Astrocyte of the hippocampus (primary cell): ENCODE measurements at places on chromosomes 12 and 14.
A peak's percentile ranks its signal among the peaks of the same experiment; 100 is the strongest.

GRCh38 chr14:69493791-69494190 is 9.3 kb downstream of the PLEKHD1 start:
- DNase-seq = no peak

- DNase-seq = no peak
Observed at GRCh38 chr14:56081139-56081538, 37.1 kb upstream of the PELI2 start.

GRCh38 chr12:5568325-5568981 is 136.5 kb downstream of the NTF3 start:
- DNase-seq = peak; percentile 14

- no peak for DNase-seq
Observed at GRCh38 chr12:6161124-6161882, 36.8 kb upstream of the VWF start.

DNA sequence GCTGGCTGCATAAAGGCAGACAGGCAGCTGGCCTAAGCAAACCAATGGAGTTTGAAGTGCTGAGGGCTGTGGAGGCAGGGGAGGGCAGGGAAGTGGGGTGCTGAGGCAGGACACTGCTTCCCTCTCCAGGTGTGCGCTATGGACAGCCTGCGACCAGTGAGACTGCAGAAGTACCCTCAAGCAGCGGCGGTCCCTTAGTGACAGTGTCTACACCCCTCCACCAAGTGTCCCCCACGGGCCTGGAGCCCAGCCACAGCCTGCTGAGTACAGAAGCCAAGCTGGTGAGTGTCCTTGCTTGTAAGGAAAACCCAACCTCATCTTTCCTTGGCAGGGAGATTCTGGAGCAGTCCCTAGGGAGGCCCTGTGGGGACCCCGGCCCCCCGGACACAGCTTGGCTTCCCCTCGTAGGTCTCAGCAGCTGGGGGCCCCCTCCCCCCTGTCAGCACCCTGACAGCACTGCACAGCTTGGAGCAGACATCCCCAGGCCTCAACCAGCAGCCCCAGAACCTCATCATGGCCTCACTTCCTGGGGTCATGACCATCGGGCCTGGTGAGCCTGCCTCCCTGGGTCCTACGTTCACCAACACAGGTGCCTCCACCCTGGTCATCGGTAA is 17.9 kb downstream of the HNF1A start:
- no peak for DNase-seq

- DNase-seq = peak; percentile 65
Observed at GRCh38 chr14:71488703-71489191, 443.5 kb upstream of the RGS6 start.

- no peak for DNase-seq
Observed at GRCh38 chr14:23432102-23432925, 3.1 kb downstream of the MYH7 start.
